ENCODE measurements at places on chromosomes 11 and 22.
A peak's percentile ranks its signal among the peaks of the same experiment; 100 is the strongest.

DNA sequence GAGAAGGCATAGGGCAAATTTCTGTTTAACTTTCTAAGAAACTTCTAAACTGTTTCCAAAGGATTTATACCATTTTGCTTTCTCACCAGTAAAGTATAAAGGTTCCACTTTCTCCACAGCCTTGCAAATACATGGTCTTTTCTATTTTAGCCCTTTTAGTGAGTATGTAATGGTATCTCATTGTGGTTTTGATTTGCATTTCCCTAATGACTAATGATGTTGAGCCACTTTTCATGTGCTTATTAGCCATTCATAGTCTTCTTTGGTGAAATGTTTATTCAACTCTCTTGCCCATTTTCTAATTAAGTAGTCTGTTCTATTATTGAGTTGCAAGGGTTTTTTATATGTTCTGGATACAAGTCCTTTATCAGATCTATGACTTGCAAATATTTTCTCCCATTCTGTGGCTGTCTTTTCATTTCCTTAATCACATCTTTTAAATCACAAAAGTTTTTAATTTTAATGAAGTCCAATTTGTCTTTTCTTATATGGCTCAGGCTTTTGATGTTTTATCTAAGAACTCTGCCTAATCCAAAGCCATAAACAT lies 83.8 kb upstream of the KCNQ1OT1 start:
- no peak for DNase-seq

DNA sequence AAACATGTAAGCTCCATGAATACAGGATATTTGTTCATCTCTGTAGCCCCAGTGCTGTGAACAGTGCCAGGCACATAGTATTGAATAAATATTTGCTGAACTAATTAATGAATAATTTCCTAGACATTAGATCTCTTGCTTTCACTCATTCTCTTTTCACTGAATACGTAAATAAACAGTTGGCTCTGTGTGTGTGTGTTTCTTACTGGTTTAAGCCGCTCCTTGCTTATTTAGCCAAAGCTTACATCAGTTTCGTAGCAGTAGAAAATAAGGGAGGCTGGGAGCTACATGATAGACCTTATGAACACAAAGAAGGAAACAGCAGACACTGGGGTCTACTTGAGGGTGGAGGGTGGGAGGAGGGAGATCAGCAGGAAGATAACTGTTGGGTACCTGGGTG lies 17.2 kb downstream of the KREMEN1 start:
- DNase-seq, result no peak

GRCh38 chr11:104529906-104530305 lies 366.0 kb upstream of the PDGFD start:
- DNase-seq, result no peak

- no peak for DNase-seq
These were observed 12.9 kb downstream of the EHD1 start for GRCh38 chr11:64865286-64866172.

GRCh38 chr22:46892866-46893265 lies 130.4 kb downstream of the TBC1D22A start:
- DNase-seq, result no peak

GRCh38 chr11:40716344-40717130 lies 742.9 kb downstream of the LRRC4C start:
- DNase-seq, result no peak

GRCh38 chr22:27680636-27681035 lies 120.9 kb downstream of the MN1 start:
- DNase-seq, result no peak

DNA sequence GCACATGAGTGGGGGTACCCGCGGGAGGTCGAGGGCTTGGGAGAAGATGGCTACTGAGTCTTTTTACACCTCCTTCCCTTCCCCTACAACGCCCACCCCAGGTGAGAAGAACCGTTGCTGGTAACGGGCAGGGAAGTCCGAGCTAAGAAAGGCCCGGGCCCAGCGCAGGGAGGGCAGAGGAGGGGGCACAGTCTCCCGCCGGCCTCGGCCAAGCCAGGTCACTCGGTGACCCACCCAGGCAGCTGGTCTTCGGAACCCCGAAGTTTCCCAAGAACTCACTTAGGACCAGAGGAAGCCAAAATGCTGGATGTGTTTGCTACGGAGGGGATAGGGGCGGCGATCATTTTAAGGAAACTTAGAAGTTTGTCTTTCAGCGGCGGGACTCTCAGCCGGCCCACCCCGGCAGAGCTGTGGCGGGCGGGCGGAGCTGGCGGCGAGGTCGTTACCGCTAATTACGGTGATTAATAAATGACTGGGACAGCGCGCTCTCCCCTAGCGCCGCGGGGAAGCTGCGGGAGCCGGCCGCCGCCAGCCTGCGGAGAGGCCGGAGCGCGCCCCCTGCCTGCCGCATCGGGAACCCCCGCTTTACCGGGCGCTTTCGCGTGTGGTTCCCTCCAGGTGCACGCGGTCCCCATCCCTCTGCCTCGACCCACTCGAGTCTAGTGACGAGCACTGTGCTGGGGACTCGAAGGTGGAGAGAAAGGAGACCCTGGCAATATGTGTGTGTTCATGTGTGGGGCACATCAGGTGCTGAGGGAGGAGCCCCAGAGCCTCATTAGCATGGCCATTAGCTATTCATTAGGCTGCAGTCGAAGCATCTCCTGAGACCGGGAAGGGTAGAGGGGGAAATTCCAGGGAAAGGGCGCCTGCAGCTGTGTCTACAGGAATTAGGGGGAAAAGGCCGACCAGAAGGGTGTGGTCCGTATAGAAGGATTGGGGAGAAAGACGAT lies 945 bp downstream of the ROBO3 start:
- no peak for DNase-seq

DNA sequence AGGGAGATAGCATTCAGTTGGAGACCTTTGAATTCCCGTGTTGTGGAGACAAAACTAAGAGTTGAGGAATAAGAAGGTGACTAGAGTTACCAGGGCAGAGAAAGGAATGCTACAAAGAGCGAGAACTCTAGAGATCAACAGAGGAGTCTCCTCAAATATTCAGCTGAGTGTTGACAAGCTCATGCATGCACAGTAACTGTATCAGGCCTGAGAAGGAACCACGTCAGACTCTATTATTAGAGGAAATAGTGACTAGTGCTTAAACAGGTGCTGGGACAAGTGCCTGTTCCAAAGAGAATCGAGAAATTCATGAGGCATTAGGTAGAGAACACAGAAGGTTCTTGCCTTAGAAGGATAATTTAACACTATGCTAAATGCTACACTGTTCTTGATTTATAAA lies 333.8 kb upstream of the CHORDC1 start:
- DNase-seq, result no peak

DNA sequence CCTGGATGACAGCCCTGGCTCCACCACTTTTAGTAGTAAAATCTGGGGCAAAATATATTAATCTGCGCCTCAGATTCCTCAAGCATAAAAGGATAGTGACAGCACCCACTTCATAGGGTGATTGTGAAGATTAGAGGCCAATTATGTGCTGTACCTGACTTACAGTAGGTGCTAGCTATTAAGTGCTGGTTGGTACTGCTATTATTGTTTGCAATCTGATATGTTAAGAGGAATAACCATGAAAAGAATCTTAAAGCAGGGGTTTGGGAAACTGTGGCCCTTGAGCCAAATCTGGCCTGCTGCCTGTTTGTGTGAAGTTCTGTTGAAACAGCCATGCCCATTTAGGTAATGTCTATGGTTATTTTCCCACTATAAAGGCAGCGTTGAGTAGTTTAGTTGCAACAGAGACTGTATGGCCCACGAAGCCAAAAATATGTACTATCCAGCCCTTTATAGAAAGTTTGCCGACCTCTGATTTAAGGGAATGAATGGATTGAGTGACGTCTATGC lies 44.7 kb upstream of the MN1 start:
- DNase-seq, result no peak

- no peak for DNase-seq
These were observed 98.0 kb upstream of the TRIM77 start for GRCh38 chr11:89612096-89612495.

DNA sequence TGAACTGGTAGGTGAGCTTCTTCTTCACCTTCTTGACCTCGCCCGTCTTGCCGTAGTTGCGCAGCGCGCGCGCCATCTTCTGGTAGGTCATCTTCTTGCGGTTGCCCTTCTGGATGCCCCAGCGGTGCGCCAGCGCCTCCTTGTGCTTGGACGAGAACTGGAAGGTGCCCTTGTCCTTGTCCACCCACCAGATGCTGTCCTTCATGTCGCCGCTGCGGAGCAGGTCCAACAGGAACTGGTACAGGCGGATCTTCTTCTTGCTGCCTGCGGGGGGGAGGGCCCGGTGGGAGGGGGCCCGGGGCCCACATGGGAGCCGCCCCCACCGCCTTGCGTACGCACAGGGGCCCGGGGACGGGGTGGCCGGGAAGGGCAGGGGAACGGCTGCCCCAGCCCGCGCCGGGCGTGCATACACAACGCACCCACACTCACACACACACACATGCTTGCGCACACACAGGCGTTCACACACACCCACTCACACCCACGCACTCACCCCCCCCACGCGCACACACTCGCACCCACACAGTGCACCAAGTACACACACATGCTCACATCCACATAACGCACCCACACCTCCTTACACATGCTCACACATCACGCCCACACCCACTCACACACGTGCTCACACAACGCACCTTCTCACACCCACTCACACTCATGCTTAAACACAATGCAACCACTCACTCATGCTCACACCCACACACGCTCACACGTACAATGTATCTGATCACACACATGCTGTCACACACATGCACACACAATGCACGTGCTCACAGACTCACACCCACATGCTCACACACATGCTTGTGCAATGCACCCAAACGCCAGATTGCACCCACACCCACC lies 3.0 kb upstream of the MYBPC3 start:
- DNase-seq, result peak; percentile 96

- DNase-seq, result no peak
These were observed 29.3 kb downstream of the EIF3F start for GRCh38 chr11:8016440-8016839.

DNA sequence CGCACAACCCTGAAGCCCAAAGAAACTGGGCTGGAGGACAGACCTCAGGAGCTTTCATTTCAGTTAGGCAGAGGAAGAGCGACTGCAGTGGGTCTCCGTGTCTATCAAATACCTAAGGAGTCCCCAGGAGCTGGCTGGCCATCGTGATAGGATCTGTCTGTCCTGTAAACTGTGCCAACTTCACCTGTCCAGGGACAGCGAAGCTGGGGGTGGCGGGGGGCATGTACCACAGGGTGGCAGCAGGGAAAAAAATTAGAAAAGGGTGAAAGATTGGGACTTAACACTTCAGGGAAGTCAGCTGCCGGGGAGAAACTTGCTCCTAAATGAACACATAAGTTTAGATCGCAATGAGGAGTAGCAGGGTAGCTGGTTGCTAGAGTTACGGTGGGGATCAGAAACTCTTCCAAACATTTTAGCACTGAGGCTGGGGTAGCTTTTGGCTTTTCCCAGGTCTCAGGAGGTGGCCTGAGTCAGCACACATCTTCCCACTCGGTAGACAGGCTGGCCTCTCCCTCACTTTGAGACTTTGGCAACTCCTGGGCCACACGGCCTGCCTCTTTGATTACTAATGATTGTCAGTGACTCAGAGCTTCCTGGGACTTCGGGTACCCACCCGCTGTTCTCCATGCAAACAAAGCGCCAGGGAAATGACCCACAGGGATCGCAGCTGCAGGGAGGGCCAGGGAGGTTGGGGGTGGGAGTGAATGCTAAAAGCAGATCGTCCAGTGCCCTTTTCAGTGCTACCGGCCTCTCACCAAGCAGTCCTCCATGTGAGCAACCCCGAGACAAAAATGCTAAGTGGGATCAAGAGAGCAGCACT lies 2.9 kb upstream of the MTFP1 start:
- peak; percentile 87 for DNase-seq

- no peak for DNase-seq
These were observed 399.5 kb downstream of the ETS1 start for GRCh38 chr11:128187835-128188234.

- no peak for DNase-seq
These were observed 46.2 kb downstream of the BRSK2 start for GRCh38 chr11:1435820-1436467.

DNA sequence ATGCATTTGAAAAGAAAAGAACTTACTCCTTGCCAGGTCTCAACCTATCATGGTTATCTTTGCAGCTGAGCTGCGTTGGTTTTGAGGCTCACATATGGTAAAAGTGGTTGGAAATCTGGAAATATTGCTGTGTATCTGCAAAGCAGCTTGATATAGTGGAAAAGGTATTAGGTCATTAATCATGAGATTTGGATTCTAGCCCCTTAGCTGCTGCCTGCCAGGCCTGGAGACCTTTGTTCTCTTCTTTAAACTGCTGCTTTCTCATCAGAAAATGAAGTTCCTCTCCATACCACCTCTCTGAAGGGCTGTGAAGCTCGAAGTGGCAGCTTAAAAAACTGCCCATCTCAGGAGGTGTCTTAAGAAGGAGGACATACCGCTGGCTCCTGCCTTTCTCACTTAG lies 5.7 kb downstream of the PPARA start:
- DNase-seq, result no peak

DNA sequence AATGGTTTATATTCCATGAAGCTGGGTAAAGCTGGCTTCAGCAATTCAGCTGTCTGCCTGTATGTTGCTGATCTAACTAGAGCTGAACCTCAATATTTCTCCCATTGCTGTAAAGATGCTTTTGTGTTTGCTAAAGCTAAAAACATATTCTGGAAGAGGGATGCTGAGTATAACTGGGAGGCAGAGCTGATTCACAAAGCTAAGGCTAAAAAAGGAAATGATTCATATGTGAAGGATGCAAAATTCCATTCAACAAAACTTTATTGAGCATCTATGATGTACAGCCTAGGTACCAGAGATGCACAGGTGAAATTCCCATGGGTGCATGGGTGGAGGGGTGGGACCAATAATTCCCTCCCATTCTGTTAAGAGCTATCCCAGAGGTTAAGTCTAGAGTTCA lies 193.9 kb downstream of the KIF18A start:
- no peak for DNase-seq

DNA sequence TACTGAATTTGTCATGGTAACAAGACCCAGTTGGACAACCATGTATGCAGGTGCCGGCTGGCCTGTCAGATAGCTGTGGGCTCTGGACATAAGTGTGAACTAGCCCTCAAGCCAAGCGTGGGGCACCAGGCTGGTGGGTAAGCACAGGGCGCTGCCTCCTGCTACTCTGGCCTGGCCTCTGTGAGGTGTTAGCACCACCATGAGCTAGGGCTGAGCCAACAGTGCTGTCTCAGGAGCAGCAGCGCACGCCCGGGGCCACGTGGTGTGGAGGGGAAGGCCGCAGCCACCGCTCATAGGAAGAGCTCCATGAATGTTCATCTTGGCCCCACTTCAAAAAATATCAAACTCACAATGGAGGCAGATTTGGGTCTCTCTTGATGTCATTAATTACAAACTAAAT lies 35.3 kb upstream of the GNB1L start:
- no peak for DNase-seq

- no peak for DNase-seq
These were observed 264.5 kb downstream of the SBF2 start for GRCh38 chr11:10029386-10030121.

GRCh38 chr11:122424636-122425035 lies 230.9 kb upstream of the UBASH3B start:
- no peak for DNase-seq

GRCh38 chr22:46462726-46463371 lies 74.6 kb downstream of the CELSR1 start:
- no peak for DNase-seq

- DNase-seq, result no peak
These were observed 17.5 kb upstream of the TMPRSS4 start for GRCh38 chr11:118059246-118059940.

GRCh38 chr22:46913351-46913750 lies 150.9 kb downstream of the TBC1D22A start:
- DNase-seq, result no peak

GRCh38 chr22:26806445-26807175 lies 149.2 kb downstream of the MIAT start:
- no peak for DNase-seq

- DNase-seq, result no peak
These were observed 31.3 kb downstream of the MTNR1B start for GRCh38 chr11:93000511-93001476.

GRCh38 chr11:30393012-30393411 lies 70.1 kb downstream of the ARL14EP start:
- DNase-seq, result no peak
